CD8-positive, alpha-beta memory T cell (primary cell): ENCODE measurements at places on chromosomes 3 and 15. TPM values are rescaled to one million over a fixed set of nuclear protein-coding genes. Genes with fewer than 3 reads are reported as not detected.
A peak's percentile ranks its signal among the peaks of the same experiment; 100 is the strongest.

The RYR3 gene
- not detected for total RNA-seq

The TIMP4 gene
- not detected for total RNA-seq

The ZNF774 gene
- 0.64 TPM for total RNA-seq

The EBLN2 gene
- total RNA-seq, result 4.7 TPM

The PIGX gene
- 49.0 TPM for total RNA-seq

The AADACL2 gene
- not detected for total RNA-seq

The FBXW12 gene
- total RNA-seq, result not detected

GRCh38 chr3:154779571-154779970 is 300.5 kb upstream of the MME start:
- H3K4me3 ChIP-seq, result no peak overlapping the region
- no peaks in the 10 kb centered on the region for H3K4me1 ChIP-seq

DNA sequence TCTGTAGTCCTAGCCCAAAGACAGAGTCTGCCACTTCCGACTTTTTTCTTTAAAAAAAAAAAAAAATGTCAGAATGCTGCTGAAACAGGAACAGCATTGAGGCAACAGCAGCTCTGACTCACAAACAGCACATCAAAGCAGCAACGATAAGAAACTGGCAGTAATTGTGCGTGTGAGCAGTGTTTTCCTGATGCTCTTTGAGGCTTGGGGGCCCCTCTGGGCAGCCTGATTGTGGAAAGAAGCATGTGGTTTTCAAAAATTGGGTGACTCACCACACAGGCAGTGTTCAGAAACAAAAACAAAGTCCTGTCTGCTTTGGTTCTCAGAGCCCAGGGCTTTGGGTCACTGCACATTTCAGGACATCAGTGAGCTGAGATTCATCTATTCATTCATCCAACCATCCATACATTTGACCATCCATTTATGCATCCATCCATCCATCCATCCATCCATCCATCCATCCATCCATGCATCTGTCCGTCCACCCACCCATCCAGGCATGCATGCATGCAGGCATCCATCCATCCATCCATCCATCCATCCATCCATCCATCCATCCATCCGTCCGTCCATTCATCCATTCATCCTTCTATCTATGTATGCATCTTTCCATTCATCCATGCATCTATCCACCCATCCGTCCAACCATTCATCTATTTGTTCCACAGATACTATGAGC is 308.4 kb downstream of the RPLP1 start:
- H3K27ac ChIP-seq, result no peak overlapping the region
- H3K4me3 ChIP-seq, result peak overlapping the region; percentile 14
- no peaks in the 10 kb centered on the region for H3K36me3 ChIP-seq
- DNase-seq, result peak; percentile 82
- H3K27me3 ChIP-seq, result no peaks in the 10 kb centered on the region
- peaks cover 63% of the 10 kb centered on the region for H3K4me1 ChIP-seq

GRCh38 chr15:61654918-61655317 is 405.3 kb downstream of the VPS13C start:
- H3K27ac ChIP-seq, result no peak overlapping the region
- H3K27me3 ChIP-seq, result no peaks in the 10 kb centered on the region
- no peak for DNase-seq
- H3K4me3 ChIP-seq, result no peak overlapping the region

- no peak for DNase-seq
- no peaks in the 10 kb centered on the region for H3K36me3 ChIP-seq
- no peaks in the 10 kb centered on the region for H3K4me1 ChIP-seq
- H3K27me3 ChIP-seq, result no peaks in the 10 kb centered on the region
- H3K27ac ChIP-seq, result no peak overlapping the region
These were observed 66.3 kb downstream of the RTP4 start for GRCh38 chr3:187434524-187434923.

DNA sequence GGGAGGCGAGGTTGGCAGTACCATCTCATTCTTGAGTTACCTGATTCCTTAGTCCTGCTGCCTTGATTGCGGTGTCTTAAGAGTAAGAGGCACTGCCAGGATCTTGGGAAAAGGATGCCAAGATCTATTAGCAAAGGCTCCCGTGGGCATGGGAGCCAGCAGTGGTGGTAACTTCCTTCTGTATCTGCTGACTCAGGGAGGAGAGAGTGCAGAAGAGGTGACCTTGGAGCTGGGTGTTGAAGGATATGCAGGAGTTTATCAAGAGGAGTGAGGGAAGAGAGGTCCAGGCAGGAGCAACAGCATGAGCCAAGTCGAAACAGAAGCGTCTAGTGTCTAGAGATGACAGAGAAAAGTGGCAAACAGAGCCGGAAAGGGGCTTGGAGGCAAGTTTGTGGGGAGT is 4.5 kb downstream of the MESP2 start:
- H3K27ac ChIP-seq, result no peak overlapping the region
- no peaks in the 10 kb centered on the region for H3K4me1 ChIP-seq
- H3K4me3 ChIP-seq, result no peak overlapping the region
- no peak for DNase-seq
- H3K27me3 ChIP-seq, result peaks cover 16% of the 10 kb centered on the region

DNA sequence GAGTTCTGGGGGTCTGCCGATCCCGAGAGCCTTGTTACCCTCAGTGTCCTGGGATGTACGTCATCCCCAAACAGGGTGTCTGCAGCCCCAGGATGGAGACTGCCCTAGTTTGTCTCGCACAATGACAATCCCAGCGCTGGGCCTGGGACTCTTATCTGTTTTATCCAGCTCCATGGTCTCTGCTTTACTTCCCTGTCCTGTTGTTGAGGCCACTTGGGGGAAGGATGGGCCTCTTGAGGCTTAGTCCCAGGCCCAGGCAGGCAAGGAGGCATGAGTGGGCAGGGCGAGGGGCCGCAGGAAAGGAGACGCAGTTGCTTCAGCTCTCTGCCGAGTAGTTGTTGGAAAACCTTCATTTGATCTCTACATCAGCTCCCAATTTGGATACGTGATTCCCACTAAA is 17.4 kb downstream of the SMAD6 start:
- H3K4me3 ChIP-seq, result no peak overlapping the region
- no peaks in the 10 kb centered on the region for H3K27me3 ChIP-seq
- no peak overlapping the region for H3K27ac ChIP-seq
- no peak for DNase-seq

- no peaks in the 10 kb centered on the region for H3K4me1 ChIP-seq
- no peaks in the 10 kb centered on the region for H3K36me3 ChIP-seq
- DNase-seq, result no peak
- H3K27ac ChIP-seq, result no peak overlapping the region
These were observed 63.7 kb downstream of the BDH1 start for GRCh38 chr3:197491923-197492664.

DNA sequence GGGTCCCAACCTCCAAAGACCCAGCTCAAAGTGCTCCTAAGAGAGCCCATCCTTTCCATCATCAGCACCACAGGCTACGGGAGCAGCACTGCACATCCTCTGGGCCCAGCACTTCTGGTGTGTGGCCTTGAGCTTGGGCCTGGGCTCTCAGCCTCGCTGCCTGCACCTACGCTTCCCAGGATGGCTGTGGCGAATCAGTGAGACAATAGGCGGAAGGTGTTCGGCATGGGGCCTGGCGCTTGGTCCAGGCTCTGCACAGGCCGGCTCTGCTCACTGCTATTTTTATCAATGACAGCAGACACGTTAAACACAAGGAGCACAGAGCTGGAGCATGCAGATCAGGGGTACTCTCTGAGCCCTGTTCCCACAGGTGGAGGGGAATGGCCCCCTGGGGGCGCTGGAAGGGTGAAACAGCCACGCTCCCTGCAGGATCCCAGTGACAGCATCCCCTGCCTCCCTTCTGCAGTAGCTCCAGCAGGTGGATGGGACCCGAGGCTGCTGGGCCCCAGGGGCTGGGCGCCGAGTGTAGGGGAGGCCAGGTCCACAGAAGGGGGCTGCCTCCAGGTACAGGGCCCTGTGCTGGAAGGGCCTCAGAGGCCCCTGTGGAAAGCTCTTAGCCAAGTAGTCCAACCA is 90.0 kb upstream of the RPL32 start:
- H3K27ac ChIP-seq, result no peak overlapping the region
- peaks cover 32% of the 10 kb centered on the region for H3K36me3 ChIP-seq
- no peak for DNase-seq
- no peaks in the 10 kb centered on the region for H3K27me3 ChIP-seq
- H3K4me3 ChIP-seq, result no peak overlapping the region

GRCh38 chr3:23052620-23053019 is 150.5 kb upstream of the UBE2E2 start:
- DNase-seq, result no peak
- no peaks in the 10 kb centered on the region for H3K27me3 ChIP-seq
- H3K36me3 ChIP-seq, result no peaks in the 10 kb centered on the region
- H3K4me1 ChIP-seq, result no peaks in the 10 kb centered on the region

DNA sequence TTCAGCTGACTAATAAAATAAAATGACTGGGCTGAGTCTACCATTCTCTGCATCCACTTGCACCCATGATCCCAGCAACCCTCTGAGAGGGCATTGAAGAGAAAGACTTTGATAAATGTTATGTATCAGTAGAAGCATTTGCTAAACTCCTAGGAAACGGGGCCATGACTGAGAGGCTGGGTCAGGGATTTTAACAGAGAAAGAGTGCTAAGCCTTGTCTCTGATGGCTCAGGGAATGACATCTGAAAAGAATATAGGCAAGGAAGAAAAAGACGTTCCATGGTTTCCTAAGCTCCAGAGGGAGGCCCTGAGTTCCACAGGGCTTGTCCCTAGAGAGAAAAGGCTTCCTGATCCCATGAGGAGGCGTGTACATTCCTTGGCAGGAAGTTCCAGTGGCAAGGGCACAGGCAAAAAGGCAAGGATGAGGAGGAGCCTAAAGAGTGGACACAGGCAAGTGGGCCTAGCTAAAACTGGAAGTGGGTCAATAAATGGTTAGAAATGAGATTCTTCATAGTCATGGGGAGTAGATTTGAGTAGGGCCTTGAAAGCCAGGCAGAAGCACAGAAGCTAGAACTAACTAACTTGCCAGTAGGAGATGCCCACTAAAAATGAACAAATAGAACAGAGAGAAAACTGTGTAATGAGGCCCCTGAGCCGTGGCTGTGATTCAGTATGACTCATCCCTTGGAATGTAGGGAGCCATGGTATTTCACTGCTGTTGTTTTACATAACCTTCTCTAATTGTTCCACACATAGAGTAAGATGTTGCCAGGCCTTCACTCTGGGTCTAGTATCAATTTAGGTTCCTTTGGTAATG is 44.9 kb upstream of the MANF start:
- no peaks in the 10 kb centered on the region for H3K36me3 ChIP-seq
- no peak overlapping the region for H3K4me3 ChIP-seq
- H3K27me3 ChIP-seq, result no peaks in the 10 kb centered on the region
- H3K4me1 ChIP-seq, result no peaks in the 10 kb centered on the region
- H3K27ac ChIP-seq, result no peak overlapping the region
